ENCODE measurements at places on chromosomes 2 and 18.

- H3K4me1 ChIP-seq: no peaks in the 10 kb centered on the region
- no peak for DNase-seq
- no peak overlapping the region for H3K4me3 ChIP-seq
- H3K27ac ChIP-seq: no peak overlapping the region
- H3K36me3 ChIP-seq: no peaks in the 10 kb centered on the region
- peaks cover 3% of the 10 kb centered on the region for H3K27me3 ChIP-seq
Observed at GRCh38 chr18:46715062-46715461, 41.8 kb downstream of the ST8SIA5 start.

- no peak for DNase-seq
- no peak overlapping the region for H3K4me3 ChIP-seq
- H3K27ac ChIP-seq: no peak overlapping the region
Observed at GRCh38 chr2:181602017-181602416, 54.9 kb downstream of the CERKL start.

DNA sequence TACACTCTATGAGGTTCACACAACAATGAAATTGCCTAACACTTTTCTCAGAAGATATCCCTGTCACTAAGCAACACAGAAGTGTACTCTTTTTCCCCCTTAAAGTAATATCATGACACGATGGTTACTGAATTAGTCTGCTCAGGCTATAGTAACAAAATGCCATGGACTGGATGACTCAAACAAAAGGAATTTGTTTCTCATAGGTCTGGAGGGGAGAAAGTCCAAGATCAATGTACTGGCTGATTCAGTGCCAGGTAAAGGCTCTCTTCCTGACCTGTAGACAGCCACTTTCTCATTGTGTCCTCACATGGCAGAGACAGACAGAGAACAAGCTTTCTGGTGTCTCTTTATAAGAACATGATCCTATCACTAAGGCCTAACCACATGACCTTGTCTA is 211.9 kb downstream of the RBM43 start:
- H3K36me3 ChIP-seq: no peaks in the 10 kb centered on the region
- no peak overlapping the region for H3K4me3 ChIP-seq
- no peaks in the 10 kb centered on the region for H3K27me3 ChIP-seq

- no peaks in the 10 kb centered on the region for H3K36me3 ChIP-seq
- H3K27ac ChIP-seq: no peak overlapping the region
- H3K4me1 ChIP-seq: no peaks in the 10 kb centered on the region
- no peak for DNase-seq
Observed at GRCh38 chr2:147008481-147008880, 836.3 kb upstream of the ACVR2A start.

GRCh38 chr2:61426267-61426897 is 44.5 kb downstream of the USP34 start:
- no peak overlapping the region for H3K4me3 ChIP-seq
- H3K4me1 ChIP-seq: peaks cover 18% of the 10 kb centered on the region
- no peak for DNase-seq
- H3K36me3 ChIP-seq: no peaks in the 10 kb centered on the region
- no peaks in the 10 kb centered on the region for H3K27me3 ChIP-seq

GRCh38 chr2:17422061-17422460 is 96.2 kb downstream of the RAD51AP2 start:
- no peak overlapping the region for H3K27ac ChIP-seq
- H3K36me3 ChIP-seq: no peaks in the 10 kb centered on the region
- no peaks in the 10 kb centered on the region for H3K27me3 ChIP-seq
- no peak overlapping the region for H3K4me3 ChIP-seq
- DNase-seq: no peak
- H3K4me1 ChIP-seq: peaks cover 17% of the 10 kb centered on the region

DNA sequence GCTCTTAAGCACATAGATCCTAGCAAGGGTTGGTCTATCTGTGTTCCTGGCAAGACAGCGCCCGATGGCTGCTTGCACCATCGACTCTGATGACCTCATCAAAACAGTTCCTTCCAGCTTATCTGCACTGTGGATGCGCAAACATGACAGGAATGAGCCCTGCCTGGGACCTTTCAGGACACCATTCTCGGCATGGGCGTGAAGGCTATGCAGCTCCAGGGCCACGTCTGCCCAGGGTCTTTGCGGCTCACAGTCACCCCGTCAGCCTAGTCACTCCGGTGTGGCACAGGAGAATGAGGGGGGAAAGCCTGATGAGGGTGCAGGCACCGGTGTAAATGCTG is 147.8 kb upstream of the TWIST2 start:
- H3K4me1 ChIP-seq: no peaks in the 10 kb centered on the region
- H3K36me3 ChIP-seq: no peaks in the 10 kb centered on the region
- H3K27ac ChIP-seq: no peak overlapping the region
- no peak overlapping the region for H3K4me3 ChIP-seq

DNA sequence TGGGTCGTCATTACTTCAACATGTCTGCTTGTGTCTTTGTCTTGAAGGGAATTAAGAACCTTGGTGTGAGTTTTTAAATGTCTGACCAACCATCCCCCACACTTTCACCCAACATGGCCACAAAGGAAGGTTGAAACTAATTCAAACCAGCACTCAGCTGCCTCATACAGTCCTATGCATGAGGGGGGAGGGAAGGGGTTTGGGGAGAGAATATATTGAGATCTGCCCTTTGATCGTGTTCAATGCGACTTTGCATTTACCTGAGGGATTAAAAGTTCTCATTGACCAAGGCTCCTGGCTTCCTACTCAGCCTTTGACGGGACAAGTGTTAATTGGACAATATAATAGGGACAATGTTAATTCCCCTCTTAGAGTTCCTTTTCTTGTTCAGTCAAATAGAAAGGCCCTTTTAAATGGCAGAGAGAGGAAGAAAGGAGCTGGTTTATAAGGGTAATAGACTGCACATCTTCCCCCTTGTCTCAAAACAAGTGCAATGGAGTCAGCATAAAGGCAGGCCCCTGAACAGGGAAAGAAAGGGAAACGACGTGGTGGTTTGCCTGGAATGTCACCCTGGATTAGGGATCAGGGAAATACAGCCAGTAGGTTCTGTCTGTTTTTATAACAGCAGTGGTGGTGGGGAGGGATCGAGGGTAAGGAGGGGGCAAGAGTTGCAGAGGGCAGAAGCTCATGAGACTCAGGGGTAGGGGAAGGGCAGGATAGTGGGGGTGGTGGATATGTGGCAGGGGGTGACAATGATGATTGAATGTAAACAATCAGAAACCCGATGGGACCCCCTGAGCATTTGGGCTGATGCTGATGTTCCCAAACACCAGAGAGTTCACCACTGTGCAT is 198.7 kb downstream of the MYCN start:
- no peak for DNase-seq
- H3K27me3 ChIP-seq: no peaks in the 10 kb centered on the region
- no peak overlapping the region for H3K4me3 ChIP-seq
- no peaks in the 10 kb centered on the region for H3K36me3 ChIP-seq
- peaks cover 20% of the 10 kb centered on the region for H3K4me1 ChIP-seq
- no peak overlapping the region for H3K27ac ChIP-seq

- no peak overlapping the region for H3K27ac ChIP-seq
- no peaks in the 10 kb centered on the region for H3K27me3 ChIP-seq
- no peaks in the 10 kb centered on the region for H3K36me3 ChIP-seq
- H3K4me1 ChIP-seq: no peaks in the 10 kb centered on the region
Observed at GRCh38 chr2:175282886-175283285, 101.4 kb upstream of the ATP5MC3 start.

DNA sequence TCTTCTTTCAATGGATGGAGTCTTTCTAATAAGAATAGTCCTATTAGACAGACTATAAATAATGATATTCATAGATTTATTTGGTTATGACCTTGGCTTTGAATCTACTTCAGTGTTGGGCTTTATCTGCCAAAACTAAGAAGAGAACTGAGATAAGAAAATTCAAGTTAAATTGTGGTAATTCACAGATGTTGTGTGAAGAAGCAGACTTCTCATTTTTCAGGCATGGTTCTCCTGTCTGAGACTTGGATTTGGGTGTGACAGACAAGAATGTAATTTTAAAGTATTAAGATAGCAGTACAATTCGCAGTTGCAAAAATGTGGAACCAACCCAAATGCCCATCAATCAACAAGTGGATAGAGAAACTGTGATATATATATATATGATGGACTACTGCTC is 124.7 kb downstream of the QPCT start:
- no peak for DNase-seq
- no peak overlapping the region for H3K27ac ChIP-seq
- H3K4me1 ChIP-seq: no peaks in the 10 kb centered on the region
- H3K27me3 ChIP-seq: no peaks in the 10 kb centered on the region

DNA sequence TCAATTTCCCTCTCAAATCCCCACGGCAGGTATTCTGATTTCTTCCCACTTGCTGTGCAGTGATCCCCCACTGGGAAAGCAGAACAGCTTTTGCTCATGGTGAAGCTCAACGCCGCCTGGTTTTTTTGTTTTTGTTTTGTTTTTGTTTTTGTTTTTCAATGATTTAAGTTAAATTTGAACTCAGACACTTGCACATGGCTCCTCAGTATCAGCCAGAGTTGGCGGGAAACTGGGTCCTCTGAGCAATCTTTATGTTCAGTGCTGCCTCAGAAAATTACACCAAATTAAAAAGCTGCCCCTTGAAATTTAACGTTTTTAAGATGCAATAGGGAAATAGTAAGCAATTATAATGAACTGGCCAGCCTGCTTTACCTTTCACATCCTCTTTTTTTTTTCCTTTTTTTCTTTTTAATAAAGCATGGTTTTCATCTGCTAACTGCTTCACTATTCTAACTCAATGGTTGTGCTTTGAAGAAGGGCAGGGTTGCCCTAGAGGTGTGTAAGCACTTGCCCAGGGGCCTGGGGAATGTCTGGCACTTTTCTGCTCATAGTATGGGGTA is 277.0 kb upstream of the HNRNPA3 start:
- no peak for DNase-seq
- H3K36me3 ChIP-seq: no peaks in the 10 kb centered on the region
- no peaks in the 10 kb centered on the region for H3K4me1 ChIP-seq
- H3K27ac ChIP-seq: no peak overlapping the region
- H3K4me3 ChIP-seq: no peak overlapping the region
- H3K27me3 ChIP-seq: no peaks in the 10 kb centered on the region

All from keratinocyte (primary cell).